ENCODE measurements at places on chromosomes 2 and 18. TPM values are rescaled to one million over a fixed set of nuclear protein-coding genes. Genes with fewer than 3 reads are reported as not detected.

GRCh38 chr2:45782436-45782835 lies 131.0 kb downstream of the PRKCE start:
- H3K27me3 ChIP-seq: no peaks in the 10 kb centered on the region
- peaks cover 12% of the 10 kb centered on the region for H3K4me1 ChIP-seq
- DNase-seq: no peak
- H3K36me3 ChIP-seq: no peaks in the 10 kb centered on the region
- H3K27ac ChIP-seq: no peak overlapping the region

The PSD4 gene
- total RNA-seq: 174 TPM

- peaks cover 6% of the 10 kb centered on the region for H3K27me3 ChIP-seq
- H3K27ac ChIP-seq: no peak overlapping the region
- no peaks in the 10 kb centered on the region for H3K4me1 ChIP-seq
- DNase-seq: peak; percentile 74
- peak overlapping the region; percentile 76 for H3K4me3 ChIP-seq
- no peaks in the 10 kb centered on the region for H3K36me3 ChIP-seq
Observed at GRCh38 chr18:77899972-77900754, 650.5 kb downstream of the GALR1 start.

The CD207 gene
- not detected for total RNA-seq

The PLA2R1 gene
- total RNA-seq: not detected

- H3K4me3 ChIP-seq: no peak overlapping the region
- no peaks in the 10 kb centered on the region for H3K27me3 ChIP-seq
- DNase-seq: no peak
- H3K4me1 ChIP-seq: no peaks in the 10 kb centered on the region
Observed at GRCh38 chr2:132815516-132815915, 145.5 kb upstream of the LYPD1 start.

DNA sequence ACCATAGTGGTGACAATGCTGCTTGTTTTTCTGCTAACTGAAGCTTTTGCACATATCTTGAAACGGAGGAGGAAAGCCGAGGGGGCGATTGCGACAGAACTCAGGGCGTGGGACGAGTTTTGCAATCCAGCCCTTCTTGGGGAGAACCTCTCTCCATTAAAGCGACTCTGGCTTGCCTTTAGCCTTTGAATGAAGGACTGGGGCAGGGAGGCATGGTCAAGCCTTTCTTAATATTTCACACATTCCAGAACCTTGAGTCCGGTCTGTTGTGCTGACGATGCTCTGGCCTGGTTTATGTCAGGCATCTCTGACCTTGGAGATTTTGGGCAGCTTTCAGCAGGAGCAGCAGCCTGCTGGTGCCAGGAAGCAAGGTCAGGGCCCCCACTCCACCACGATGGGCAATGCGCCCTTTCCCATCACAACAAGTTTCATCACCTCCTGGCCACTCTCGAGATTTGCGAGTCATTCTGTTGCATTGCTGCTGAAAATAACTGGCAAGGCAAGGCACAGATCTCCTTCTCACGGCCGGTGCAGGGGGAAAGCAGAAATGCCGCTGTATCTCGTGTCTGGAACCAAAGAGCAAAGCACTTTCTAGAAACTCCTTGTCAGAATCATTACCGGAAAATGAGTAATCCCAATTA lies 10.8 kb downstream of the EMILIN2 start:
- peaks cover 7% of the 10 kb centered on the region for H3K27me3 ChIP-seq
- H3K4me3 ChIP-seq: no peak overlapping the region
- DNase-seq: no peak
- peaks cover 18% of the 10 kb centered on the region for H3K4me1 ChIP-seq

DNA sequence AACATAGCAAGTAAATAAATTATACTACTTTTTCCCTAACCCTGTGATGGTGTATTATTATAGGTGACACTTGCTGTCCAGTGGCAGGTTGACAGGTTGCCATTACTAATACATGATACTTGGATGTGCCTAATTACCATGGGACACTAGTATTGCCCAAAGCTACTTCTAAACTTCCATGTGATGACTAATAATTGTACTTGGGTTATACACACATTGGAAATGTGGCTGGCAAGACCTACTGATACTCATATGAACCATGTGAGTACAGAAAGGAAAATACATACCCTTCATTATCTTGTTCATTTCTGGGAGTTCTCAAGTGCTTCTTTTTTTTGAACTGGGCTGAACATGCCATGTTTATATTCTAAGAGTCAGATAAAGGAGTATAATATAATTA lies 156.4 kb downstream of the IKZF2 start:
- H3K27me3 ChIP-seq: no peaks in the 10 kb centered on the region
- H3K4me3 ChIP-seq: no peak overlapping the region
- no peaks in the 10 kb centered on the region for H3K36me3 ChIP-seq

The NLRC4 gene
- total RNA-seq: 0.55 TPM

- H3K4me3 ChIP-seq: no peak overlapping the region
- H3K4me1 ChIP-seq: no peaks in the 10 kb centered on the region
- DNase-seq: no peak
- no peak overlapping the region for H3K27ac ChIP-seq
- H3K36me3 ChIP-seq: no peaks in the 10 kb centered on the region
Observed at GRCh38 chr2:219661955-219662395, 34.5 kb downstream of the SLC4A3 start.

GRCh38 chr2:59461127-59461526 lies 1092.3 kb downstream of the BCL11A start:
- H3K27me3 ChIP-seq: no peaks in the 10 kb centered on the region
- no peak for DNase-seq
- H3K4me3 ChIP-seq: no peak overlapping the region
- no peaks in the 10 kb centered on the region for H3K36me3 ChIP-seq
- H3K4me1 ChIP-seq: peaks cover 5% of the 10 kb centered on the region
- no peak overlapping the region for H3K27ac ChIP-seq

GRCh38 chr2:112712465-112712864 lies 8.4 kb upstream of the NT5DC4 start:
- H3K27me3 ChIP-seq: peaks cover 9% of the 10 kb centered on the region
- no peak overlapping the region for H3K4me3 ChIP-seq
- no peaks in the 10 kb centered on the region for H3K36me3 ChIP-seq
- H3K4me1 ChIP-seq: peaks cover 37% of the 10 kb centered on the region

DNA sequence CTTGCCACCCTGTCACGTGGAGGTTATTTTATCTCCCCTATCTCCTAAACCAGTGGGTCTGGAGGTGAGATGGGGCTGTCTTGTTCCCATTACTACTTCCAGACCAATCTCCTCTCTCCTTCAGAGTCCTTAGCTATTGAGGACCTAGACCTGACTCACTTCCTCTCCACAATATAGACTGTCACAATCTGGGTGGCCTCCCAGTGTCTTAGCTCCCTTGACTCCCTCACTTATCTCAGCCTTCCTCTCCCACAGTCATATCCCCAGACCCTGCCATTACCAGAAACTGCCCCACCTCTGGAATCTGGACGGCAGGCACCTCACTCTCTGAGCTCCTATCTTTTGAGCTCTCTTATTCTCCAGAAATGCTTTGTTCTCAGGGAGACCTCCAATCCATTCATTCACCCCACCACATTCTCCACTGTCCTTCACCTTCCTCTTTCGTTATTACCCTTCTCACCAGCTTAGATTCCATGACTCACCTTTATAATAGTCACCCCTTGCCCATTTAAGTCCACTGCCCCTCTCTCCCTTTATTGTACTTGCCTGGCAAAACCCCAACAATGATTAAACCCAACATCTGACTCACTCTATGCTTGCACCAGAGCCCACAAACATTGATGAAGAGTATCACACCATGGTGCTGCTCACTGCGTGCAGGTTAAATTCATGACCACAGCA lies 23.3 kb upstream of the SIX3 start:
- no peaks in the 10 kb centered on the region for H3K36me3 ChIP-seq
- no peak overlapping the region for H3K4me3 ChIP-seq
- H3K27ac ChIP-seq: no peak overlapping the region
- no peaks in the 10 kb centered on the region for H3K4me1 ChIP-seq
- peaks cover 59% of the 10 kb centered on the region for H3K27me3 ChIP-seq
- DNase-seq: no peak

GRCh38 chr2:44949329-44950151 lies 8.0 kb downstream of the SIX3 start:
- peaks cover 91% of the 10 kb centered on the region for H3K27me3 ChIP-seq
- H3K4me3 ChIP-seq: no peak overlapping the region
- H3K4me1 ChIP-seq: peaks cover 27% of the 10 kb centered on the region
- DNase-seq: no peak
- peaks cover 2% of the 10 kb centered on the region for H3K36me3 ChIP-seq
- no peak overlapping the region for H3K27ac ChIP-seq

- H3K36me3 ChIP-seq: no peaks in the 10 kb centered on the region
- no peak overlapping the region for H3K27ac ChIP-seq
- no peaks in the 10 kb centered on the region for H3K4me1 ChIP-seq
- H3K4me3 ChIP-seq: no peak overlapping the region
- DNase-seq: no peak
Observed at GRCh38 chr2:47735136-47735869, 47.6 kb upstream of the MSH6 start.

The IL18RAP gene
- 7.6 TPM for total RNA-seq

The PTPRM gene
- total RNA-seq: 21.3 TPM

DNA sequence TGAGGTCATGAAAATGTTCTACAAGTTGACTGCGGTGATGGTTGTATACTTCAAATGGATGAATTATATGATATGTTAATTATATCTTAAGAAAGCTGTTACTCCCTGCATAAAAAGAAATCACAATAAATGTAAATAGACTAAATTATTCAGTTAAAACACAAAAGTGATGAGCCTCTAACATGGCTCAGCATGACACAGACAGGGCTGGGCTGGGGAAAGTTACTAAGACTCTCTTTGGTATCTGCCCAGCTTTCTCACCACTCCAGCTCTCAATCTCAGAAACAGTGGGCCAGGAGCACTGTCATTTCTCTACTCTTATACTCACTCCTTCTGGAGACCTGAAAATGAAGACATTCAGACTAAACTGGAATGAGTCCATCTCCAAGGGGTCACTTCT lies 3.5 kb downstream of the CYP27C1 start:
- no peak overlapping the region for H3K27ac ChIP-seq
- peaks cover 10% of the 10 kb centered on the region for H3K4me1 ChIP-seq
- no peak for DNase-seq
- peaks cover 8% of the 10 kb centered on the region for H3K36me3 ChIP-seq

DNA sequence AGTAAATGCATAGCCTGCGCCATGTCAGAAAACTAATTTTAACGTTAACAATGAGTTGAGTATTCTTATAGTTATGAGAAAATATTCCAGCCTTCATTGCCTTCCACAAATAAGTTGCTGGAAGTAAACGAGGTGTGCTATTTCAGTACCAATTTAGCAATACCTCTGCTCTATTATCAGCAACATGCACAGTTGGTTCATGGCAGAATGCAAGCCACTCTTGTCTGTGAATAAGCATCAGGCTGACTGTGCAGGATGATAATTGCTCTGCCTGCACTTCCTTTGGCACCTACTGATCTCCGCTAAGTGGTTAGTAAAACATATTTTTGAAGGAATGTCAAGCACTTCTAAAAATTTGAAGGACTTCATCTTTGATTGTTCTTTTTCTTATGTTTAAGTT lies 261.9 kb upstream of the SIX3 start:
- DNase-seq: no peak
- no peak overlapping the region for H3K27ac ChIP-seq
- no peak overlapping the region for H3K4me3 ChIP-seq
- H3K4me1 ChIP-seq: no peaks in the 10 kb centered on the region
- H3K27me3 ChIP-seq: no peaks in the 10 kb centered on the region

The C1QL2 gene
- not detected for total RNA-seq

The NTSR2 gene
- not detected for total RNA-seq

The DSEL gene
- total RNA-seq: 0.14 TPM

The GLI2 gene
- not detected for total RNA-seq

- H3K27me3 ChIP-seq: no peaks in the 10 kb centered on the region
- no peak overlapping the region for H3K4me3 ChIP-seq
- H3K36me3 ChIP-seq: peaks cover 21% of the 10 kb centered on the region
- H3K27ac ChIP-seq: peak overlapping the region; percentile 59
- no peak for DNase-seq
- peaks cover 5% of the 10 kb centered on the region for H3K4me1 ChIP-seq
Observed at GRCh38 chr2:3545788-3546478, 12.2 kb downstream of the RNASEH1 start.

The KYNU gene
- 0.35 TPM for total RNA-seq

GRCh38 chr2:67243919-67244318 lies 153.2 kb upstream of the ETAA1 start:
- no peaks in the 10 kb centered on the region for H3K36me3 ChIP-seq
- DNase-seq: no peak
- no peak overlapping the region for H3K27ac ChIP-seq
- H3K4me1 ChIP-seq: no peaks in the 10 kb centered on the region

DNA sequence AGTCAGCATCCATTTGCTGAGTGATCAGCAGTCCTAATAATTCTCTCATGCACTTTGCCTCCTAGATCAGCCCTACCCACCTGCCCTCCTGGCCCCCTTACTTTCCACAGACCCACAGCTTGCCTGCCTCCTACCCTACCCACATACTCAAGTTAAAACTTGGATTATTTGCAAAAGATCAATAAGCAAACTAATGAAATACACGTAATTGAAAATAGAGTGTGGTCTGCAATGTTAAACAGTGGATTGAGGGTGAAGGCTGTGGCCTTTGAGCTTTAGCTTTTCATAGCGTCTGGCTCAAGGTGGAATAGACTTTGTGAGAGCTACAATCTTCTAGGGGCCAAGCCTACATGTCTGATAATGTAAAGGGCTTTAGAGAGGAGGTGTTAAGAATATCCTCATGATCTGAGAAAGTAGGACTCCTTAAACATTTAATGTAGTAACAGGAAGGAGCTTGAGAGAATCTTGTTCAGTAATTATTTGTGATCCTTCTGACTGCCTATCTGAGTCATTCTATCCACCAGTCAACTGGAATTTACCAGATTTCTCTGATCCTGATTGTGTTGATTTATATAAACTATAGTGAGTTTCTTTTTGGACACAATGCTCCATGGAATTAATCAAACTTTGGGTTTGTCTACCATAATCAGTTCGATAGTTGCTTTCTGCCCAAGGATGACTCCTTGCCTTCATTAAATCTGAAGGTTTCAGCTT lies 310.0 kb downstream of the HRH4 start:
- H3K36me3 ChIP-seq: no peaks in the 10 kb centered on the region
- no peaks in the 10 kb centered on the region for H3K4me1 ChIP-seq
- no peak for DNase-seq
- H3K27ac ChIP-seq: no peak overlapping the region
- no peak overlapping the region for H3K4me3 ChIP-seq

The GALR1 gene
- not detected for total RNA-seq

The ITPRIPL1 gene
- total RNA-seq: 28.0 TPM

- no peaks in the 10 kb centered on the region for H3K27me3 ChIP-seq
- no peaks in the 10 kb centered on the region for H3K36me3 ChIP-seq
- no peaks in the 10 kb centered on the region for H3K4me1 ChIP-seq
- no peak for DNase-seq
Observed at GRCh38 chr2:128600581-128601297, 282.1 kb upstream of the HS6ST1 start.

DNA sequence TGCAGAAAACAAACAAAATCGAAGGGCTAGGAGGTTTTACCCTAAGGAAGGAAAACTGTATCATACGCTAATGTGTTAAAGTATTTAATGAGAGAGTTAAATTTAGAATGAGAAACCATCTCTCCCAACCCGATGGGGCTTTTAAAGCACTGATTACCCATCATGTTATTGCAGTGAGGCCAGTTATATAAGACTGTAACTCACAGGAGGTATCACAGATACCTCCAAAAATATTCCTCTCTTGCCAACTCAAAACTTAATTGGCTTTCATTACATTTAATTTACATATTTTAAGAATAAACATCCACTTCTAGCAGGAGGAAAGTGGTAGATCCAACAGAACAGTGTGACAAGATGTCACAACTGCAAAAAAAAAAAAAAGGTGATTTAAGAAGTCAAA lies 56.3 kb downstream of the RPL31 start:
- H3K27ac ChIP-seq: no peak overlapping the region
- DNase-seq: no peak
- no peaks in the 10 kb centered on the region for H3K27me3 ChIP-seq
- no peaks in the 10 kb centered on the region for H3K36me3 ChIP-seq
- no peaks in the 10 kb centered on the region for H3K4me1 ChIP-seq
